Sigmoid colon (tissue), 7 donors: ENCODE measurements at places on chromosomes 4 and X. TPM values are rescaled to one million over a fixed set of nuclear protein-coding genes. Genes with fewer than 3 reads are reported as not detected.

DNA sequence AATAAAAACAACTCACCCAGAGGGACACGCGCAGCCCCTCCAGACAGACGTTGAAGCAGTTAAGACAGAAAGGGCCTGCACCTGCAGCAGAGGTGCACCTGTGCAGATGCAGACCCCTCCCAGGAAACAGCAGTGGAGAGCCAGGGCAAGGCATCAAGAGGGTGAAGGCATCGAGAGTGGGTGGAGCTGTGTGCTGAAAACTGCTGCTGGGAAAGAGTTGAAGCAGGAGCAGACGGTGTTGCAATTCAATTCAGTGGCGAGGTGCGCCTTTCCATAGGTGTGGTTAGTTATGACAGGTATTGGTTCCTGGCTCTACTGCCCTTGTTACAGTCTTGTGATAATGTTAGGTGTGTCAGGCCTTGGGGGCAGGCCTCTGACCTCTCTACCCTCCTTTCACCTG is 16.7 kb downstream of the LETM1 start:
- no peak for DNase-seq

- DNase-seq = no peak
Observed at GRCh38 chrX:57583477-57583876, 8.3 kb upstream of the ZXDB start.

DNA sequence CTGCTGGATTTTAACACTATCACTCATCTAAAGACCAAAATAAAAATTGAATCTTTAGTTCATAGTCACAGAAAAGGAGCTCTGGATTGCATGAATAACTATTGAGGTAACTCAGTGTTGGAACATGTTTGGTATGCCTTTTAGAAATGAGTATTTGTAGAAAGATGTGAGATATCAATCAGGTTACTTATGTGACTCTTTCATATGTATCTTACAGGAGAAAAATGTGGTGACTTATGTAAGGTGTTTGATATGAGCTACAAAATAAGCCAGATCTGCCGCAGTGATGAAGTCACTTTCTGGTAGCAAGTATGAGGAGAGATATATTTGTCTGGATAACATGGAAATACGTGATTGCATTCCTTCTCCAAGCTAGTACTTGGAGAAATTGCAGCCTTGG is 1653.3 kb upstream of the PCDH7 start:
- DNase-seq = no peak

DNA sequence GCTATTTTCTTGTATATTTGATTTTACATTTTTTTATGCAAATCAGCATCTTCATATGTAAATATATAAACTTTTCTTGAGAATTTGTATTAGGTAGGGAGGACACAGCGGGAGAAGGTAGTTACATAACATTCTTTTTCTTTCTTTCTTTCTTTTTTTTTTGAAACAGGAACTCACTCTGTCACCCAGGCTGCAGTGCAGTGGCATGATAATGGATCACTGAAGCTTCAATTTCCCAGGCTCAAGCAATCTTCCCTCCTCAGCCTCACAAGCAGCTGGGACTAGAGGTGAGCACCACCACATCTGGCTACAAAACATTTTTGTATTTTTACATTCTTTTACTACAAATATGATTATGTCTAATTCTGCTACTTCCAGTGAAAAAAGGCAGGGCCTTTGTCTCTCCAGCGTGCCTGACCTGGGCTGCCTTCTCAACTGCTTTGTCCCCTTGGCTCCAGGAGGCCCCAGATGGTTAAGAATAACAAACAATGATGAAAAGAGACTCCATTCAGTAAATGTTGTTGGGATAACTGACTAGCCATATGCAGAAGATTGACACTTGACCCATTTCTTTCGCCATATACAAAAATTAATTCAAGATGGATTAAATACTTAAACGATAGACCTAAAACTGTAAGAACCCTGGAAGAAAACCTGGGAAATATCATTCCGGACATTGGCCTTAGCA is 46.5 kb upstream of the FAT4 start:
- DNase-seq = no peak

PABPC1L2A gene
- not detected for total RNA-seq

KCND1 gene
- 0.95 TPM for total RNA-seq

CPE gene
- total RNA-seq = 64.5 TPM

OTC gene
- 3.2 TPM for total RNA-seq

SMIM31 gene
- not detected for total RNA-seq

CCSER1 gene
- total RNA-seq = 1.8 TPM
